ENCODE measurements at places on chromosomes 4 and X.

DNA sequence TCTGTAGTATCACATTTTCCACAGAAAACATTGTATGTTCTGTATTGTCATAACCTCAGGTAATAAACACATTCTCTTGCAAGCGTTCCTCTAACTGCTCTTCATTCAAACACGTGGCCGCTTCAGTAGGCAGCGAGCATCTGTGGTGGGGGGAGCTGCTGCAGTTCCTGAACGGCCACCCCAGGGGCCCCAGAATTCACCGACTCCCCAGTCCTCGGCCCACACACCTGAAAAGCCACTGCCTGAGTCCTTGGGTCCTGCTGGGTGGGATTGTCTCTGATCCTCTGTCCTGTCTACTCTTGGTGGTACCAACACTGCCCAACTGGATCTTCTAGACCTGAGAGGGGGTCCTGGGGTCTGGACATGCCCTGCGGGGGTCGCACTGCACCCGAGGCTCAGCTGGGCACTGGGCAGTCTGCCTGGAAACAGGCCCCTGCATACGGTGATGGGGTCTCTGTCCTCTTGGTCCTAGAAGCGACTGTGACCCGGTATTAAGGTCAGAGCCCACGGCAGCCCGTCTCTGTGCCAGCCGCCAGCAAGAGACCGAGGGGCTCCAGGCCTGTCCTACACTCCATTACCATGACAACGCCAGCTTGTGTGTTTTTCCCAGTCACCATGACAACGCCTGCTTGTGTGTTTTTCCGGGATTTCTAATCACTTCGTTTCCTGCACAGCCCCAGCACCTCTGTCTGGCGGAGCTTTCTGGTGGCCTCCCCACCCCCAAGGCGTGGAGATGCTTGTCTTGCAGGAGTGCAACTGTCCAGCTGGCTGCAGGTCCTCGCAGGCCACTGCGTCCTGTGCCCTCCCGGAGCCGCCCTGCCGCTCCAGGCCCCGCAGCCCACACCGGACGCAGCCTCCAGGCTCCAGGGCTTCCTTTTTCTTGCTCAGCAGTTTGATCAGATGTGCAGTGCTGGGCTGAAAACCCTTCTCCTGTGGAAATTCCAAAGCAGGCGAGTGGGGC lies 16.0 kb downstream of the CTBP1 start:
- DNase-seq, result no peak

DNA sequence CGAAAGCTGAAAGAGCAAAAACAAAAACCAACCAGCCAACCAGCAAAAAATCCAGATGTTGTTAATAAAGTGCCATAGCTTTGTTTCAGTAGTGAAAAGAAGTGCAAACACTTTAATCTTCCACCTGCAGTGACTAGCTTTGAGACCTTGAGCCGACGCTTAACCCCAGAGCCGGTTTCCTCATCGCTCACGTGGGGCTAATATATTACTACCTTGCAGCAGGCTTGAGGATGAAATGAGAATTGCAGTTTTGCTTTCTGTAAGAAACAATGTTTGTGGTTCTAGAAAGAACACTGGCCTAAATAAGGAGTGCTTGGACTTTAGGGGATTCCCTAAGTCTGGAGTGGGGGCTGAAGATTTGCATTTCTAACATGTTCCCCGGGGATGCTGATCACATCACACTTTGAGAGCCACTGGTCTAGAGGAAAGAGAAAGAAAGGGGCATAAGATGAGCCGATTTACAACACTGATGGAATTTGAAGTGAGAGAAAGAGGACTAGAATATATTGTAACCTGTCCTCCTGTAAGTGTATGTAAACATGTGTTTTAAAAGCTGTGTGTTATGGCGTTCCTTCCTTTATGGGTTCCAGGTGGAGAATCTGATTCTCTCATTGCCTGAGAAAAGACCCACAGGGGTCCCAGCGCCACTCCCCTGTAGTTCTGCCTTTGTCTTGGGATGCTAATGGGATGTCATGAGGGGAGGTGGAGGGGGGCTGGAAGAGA lies 1.4 kb downstream of the FGF2 start:
- DNase-seq, result peak; percentile 27

DNA sequence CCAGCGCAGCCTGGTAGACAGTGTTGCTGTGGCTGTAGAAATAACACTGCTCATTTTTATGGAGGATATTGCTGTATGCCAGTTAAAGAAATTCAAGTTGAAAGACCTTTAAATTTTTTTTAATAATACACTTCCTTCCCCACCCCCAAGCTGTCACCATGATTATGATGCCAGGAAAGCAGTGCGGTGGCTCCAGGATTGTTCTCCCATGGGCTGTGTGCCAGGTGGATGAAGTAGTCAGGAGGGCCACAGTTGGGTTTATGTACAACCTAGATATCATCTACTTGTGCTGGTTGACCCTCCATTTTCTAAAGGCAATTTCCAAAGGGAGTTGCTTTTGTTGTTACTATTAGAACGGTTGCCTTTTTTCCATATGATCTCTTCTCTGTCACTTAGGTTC lies 136.6 kb downstream of the AFF1 start:
- DNase-seq, result peak; percentile 68

DNA sequence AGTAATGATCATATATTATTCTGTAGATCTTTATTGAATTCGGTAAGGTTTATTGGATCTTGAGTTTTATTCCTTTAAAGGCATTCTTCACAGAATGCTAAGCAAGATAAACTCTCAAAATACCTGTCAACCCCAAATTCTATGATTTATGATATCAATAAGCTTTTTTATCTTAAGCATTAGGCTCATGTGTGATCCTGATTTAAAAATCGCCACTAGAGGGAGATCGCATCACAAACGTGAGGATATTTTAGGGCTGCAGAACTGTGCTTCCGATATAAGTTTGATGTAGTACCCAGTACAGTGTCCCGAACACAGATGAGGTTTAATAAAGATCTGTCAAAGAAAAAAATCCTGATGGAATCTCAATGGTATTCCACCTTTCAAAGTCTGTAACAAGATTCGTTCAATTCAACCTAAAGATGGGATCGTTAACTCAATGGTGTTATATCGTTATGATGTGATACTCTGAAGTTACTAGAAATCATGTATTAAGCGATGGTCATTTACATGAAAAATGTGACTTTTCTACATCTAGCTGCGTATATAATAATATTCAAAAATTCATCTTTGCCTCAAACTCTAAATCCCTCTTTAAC lies 169.0 kb downstream of the CORIN start:
- DNase-seq, result peak; percentile 74

GRCh38 chrX:101369687-101370086 lies 16.3 kb downstream of the BTK start:
- no peak for DNase-seq

GRCh38 chrX:150150076-150150779 lies 211.9 kb upstream of the EOLA2 start:
- DNase-seq, result no peak

- no peak for DNase-seq
These were observed 59.2 kb upstream of the RPS6KA3 start for GRCh38 chrX:20325786-20326388.

- no peak for DNase-seq
These were observed 29.3 kb upstream of the HGFAC start for GRCh38 chr4:3412257-3413020.

- no peak for DNase-seq
These were observed 171.7 kb downstream of the ADAMTS3 start for GRCh38 chr4:72397314-72397713.

- DNase-seq, result no peak
These were observed 30.4 kb upstream of the UBE2NL start for GRCh38 chrX:143853488-143853887.

- no peak for DNase-seq
These were observed 68.3 kb downstream of the MANBA start for GRCh38 chr4:102692474-102692873.

DNA sequence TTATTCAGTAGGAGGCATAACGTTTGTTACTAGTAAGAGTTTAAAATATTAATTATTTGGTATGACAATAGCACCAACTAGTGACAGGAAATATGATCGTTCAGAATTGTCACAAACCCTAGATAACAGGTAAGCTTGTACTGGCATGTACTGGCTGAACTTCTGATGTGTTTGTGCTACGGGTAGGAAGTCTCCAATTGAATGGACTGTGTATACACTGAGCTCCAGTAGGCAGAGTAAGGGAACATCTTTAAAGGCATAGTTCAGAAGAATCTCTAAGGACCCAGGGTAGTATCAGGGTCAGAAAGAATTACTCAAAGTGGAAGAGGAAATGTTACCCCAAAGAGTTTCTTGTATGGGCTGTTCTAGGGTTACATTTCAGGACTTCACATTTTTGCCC lies 230.4 kb downstream of the EDA2R start:
- no peak for DNase-seq

DNA sequence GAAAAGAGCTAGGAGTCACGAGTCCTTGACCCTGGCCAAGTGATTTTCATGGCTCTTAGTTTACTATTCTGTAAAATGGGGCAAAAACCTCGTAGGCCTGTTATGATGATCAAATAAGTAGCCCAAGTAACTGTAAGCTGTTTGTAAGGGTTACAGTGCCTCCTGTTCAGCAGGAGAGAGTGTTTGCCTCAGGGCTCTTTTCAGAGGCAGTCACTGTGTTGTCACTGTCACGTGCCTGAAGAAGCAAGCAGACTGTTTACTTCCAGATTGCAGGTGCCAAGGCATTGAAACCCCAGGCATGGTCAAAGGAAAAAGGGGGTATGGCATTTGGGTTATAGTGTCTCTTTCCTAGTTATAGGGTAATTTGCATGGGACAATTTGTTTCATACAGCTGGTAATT lies 4.5 kb downstream of the RAB39B start:
- peak; percentile 3 for DNase-seq

DNA sequence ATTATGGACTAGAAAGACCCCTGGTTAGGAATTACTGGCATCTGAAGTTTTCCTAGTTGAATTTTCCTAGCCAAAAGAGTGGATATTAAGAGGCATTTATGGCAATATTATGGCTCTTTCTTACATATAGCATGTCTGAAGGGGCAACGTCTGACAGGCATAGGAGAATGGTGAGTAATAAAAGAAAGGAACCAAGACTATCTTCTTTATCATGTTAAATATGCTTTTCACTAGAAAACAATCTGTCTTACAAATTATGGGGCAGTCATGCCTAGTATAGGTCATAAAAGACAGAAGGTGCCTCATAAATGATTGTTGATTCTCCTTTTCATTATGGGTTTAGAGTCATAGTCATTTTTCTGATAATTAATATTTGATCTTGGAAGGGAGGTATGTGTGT lies 431.1 kb upstream of the HTR2C start:
- DNase-seq, result no peak

- no peak for DNase-seq
These were observed 47.8 kb downstream of the LHFPL1 start for GRCh38 chrX:112631892-112632291.

- DNase-seq, result no peak
These were observed 168.3 kb downstream of the AREG start for GRCh38 chr4:74613266-74613665.

DNA sequence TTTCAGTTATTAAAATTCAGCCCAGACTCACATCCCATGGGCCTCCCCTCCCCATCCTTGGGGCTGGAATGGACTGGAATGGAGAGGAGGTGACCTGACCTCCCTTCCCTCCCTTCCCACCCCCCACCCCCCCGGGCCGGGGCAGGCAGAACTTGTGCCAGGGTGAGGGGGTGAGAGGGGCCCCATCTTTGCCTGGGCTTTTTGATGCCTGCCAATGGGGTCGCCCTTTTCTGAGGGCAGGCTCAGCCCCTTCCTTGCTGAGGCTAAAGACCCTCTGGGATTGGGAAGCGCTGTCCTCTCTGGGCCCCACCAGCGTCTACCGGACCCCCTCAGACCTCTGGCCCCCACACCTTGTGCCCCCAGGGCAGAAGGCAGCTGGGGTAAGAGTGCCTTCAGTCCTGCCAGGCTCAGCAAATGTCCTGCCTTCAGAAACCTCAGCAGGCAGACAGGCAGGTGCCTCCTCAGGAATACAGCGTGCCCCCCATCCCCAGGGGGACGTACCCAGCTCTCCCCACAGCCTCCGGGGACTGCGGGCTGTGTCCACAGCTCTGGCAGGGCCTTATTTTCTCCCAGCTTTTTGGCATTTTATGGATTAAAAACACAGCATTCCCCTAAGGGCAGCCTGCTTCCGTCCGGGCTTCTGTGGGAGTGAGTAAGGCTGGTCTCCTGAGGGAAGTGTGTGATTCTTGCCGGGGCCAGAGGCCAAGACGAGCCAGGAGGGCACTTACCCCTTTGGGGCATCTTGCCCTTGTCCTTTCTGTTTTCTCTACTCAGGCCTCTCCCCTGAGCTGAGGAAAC lies 12.6 kb upstream of the CCNQ start:
- DNase-seq, result no peak

DNA sequence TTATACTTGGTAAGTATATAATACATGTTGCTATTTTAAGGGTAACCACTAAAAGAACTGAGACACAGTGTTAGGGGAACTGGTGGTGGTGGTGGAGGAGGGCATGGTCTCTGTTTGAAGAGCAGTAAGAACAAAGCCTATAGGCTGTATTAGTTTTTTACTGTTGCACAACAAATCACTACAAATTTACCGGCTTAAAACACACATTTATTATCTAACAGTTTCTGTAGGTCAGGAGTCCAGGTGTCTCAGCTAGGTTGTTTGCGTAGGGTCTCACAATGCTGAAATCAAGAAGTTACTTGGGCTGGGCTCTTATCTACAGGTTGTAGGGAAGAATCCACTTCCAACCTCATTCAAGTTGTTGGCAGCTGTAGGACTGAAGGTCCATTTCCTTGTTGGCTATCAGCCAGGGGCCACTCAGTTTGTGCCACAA lies 52.6 kb downstream of the CASK start:
- DNase-seq, result no peak

Measured in NCI-H2081 (cell line).